ENCODE measurements at places on chromosomes 1 and 21.

GRCh38 chr1:212917134-212917485 lies 33.2 kb upstream of the VASH2 start:
- no peak for DNase-seq

DNA sequence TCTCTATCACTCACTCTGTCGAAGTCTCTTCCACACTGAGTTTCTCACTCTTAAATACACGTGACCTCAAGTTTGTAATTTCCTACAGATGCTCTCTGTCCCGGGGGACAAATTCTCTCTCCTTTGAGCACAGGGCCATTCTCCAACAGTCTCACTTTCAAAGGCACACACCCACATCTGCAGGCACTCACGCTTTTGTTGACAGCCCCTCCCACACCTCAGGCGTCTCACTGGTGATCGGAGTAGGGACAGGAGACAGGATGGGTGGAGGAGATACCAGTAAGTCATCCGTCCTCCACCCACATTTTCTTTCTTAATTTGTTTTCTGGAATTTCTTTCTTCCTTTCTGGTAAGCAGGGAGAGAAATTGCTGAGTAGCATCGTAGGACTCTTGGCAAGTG lies 40.6 kb upstream of the GREM2 start:
- no peak for DNase-seq

- DNase-seq: no peak
Measured at GRCh38 chr1:57248830-57249229, 175.0 kb downstream of the DAB1 start.

DNA sequence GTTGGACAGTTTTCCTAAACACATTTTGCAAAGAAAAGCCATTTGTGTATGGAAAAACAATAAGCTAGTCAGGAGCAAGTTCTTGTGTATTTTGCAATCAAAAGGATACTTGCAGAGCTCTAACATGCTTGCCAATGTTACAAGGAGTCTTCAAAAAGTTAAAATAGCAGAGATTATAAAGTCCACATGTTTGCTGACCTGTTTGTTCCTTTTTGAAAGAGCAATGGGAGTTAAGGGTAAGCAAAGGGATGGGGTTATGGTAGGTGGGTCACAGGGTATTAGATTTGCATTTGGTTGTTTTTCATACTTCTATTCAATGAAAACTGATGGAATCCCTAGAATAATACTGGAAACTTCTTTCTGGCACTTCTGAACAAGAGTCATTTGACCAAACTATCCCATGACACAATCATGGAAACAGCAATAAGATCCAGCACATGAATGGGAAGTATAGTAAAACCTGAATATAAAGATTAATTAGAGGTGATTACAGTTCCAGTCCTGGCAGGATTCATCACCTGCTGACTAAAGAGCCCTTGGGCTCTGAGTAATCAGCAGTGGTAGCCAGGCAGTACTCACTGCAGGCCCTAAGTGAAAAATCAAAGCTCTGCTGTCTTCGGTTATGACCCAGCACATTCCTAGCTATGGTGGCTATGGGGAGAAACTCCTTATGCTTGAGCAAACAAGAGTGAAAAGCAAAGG lies 27.1 kb upstream of the ZC3H11B start:
- no peak for DNase-seq

DNA sequence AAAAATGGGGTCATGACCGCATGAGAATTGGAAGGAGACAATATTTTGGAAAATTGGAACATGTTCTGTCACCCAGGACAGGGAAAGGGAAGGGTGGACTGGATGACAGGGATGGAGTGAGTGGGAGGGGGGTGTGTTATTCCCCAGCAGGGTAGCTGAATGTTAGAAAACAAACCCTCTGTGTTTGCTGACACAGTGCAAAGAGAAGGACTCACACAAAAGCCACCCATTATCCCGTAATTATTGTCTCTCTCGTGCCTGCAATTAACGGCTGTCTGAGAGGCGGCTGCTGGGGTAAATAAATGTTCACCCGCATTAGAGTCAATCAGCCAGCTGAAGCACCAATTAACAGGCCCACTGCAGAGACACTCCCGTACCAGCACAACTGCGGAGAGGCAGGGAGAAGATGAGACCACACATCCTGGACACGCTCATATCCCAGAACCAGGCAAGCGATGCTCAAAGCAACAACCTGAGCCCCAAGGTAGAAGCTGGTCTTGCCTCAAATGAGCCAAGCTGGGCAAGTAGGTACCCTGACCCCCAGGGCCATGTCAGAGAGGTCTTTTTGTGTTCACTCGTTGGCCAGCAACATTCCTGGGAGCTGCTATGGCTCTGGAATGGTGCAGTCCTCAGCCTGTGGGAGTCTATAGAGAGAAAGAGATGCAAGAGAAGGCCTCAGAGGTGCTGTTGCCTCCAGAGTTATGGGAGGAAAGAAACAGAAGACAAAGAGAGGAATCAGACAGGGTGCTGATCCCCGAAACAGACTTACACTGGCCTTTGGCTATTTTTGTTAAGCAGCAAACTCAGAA lies 19.4 kb downstream of the PLEKHA6 start:
- no peak for DNase-seq

DNA sequence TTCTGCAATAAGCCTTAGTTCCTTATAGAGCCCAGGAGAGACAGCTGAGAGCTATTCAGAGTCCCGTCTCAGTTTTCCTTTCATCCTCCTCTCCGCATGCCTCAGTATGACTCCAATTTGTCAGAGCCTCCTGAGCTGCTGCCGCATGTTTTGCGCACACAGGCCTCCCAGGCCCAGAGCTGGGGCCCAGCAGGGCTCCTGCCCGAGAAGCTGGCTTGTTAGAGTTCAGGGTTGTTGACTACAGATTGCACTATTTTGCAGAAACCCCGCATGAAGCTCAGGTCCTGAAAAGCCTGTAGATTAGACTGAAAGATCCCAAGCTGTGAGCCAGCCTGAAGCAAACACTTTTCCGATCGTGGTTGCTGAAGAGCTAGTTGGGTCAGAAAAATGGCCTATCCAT lies 51.5 kb downstream of the IGSF5 start:
- DNase-seq: no peak

DNA sequence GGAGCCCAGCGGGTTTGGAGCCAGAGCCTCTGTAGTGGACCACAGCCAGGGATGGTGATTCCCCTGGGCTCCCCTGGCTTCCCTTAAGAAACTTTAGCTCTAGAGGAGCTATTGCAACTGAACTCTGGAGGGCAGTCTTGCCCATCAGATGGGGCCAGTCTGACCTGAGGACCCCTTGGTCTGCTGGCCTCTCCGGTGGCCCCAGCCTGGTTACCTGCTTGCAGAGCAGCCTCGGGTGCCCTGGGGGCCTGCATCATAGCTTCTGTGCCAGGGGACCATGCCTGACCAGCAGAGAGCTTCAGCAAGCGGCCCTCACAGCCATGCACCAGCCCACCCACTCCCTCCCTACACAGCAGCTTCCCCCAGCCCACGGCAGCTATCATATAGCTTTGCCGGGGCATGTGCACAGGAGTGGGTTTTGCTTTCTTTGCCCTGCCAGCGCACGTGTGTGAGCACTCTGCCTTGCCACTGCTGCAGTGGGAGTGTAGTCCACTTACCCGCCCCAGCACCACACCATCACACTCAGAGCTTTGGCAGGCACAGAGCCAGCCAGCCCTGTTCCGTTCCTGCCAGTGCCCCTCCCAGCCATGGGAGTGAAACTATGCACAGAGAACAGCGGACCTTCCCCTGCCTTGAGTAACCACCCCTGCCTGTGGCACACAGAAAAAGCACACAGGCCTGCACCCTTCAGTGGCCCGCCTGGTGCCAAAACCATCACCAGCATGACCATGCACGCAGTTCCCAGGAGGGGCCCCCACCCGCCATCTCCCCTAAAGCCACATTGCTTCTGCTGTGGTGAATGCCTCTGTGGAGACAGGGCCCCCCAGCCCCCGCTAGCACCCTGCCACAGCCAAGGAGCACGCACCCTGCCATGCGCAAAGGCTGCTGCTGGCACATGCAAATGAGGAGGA lies 442.9 kb upstream of the NEGR1 start:
- no peak for DNase-seq

- no peak for DNase-seq
Measured at GRCh38 chr1:193143285-193143684, 21.5 kb downstream of the CDC73 start.

GRCh38 chr1:35888255-35888654 lies 5.2 kb downstream of the AGO1 start:
- DNase-seq: no peak

DNA sequence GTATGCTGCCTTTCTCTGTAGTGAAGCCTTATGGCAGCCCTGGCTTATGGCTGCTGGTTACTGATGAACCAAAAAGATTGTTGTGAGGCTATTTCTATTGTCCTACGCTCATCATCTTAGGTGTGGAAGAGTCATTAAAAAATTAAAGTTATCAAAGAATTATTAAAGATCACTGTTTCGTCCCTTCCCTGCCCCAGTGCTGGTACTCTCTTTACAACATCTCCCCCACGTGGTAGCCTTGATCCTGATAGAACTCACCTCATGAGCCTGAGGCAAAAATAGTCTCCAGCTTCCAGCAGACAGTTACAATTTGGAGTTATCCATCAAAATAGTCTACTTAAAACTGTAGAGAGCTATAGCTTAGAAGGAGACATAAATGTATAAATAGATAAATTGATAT lies 201.5 kb downstream of the S1PR1 start:
- DNase-seq: no peak

GRCh38 chr1:46801323-46802055 lies 2.6 kb downstream of the CYP4B1 start:
- no peak for DNase-seq

- no peak for DNase-seq
Measured at GRCh38 chr1:182213163-182213562, 151.7 kb upstream of the ZNF648 start.

DNA sequence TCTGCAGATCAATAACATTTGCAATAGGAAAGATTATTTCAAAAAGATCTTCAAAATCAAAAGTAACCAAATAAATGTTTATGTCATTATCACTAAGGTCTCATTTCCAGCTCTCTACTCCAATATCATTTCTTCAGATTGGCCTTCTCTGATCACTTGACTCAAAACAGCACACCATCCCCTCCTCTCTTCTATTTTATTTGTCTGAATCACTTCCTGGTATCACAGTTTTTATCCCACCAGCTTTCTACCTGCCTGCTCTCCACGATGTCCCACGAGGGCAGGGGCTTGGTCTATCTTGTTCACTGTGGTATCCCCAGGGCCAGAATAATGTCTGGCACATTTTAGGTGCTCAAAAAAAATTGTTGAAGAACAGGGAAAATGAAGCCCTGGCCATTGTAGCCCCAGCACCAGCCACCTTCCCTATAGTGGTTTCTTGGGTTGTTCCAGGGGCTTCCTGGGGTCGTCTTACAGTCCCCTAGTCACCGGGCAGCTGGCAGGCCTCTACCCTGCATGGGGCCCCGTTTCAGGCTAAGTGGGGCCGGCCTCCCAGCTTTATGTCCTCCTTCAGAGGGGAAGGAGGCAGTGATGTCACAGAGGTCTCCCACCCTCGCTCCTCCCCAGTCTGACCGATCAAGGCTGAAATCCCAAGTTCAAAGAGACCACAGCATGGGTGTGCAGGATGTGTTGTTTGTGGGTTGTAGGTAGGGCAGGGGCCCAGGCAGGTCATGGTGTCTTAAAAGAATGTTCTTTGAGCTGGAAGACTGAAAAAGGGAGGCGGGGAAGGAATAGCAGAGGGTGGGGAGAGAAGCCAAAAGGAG lies 3.5 kb upstream of the PADI1 start:
- DNase-seq: no peak

- DNase-seq: no peak
Measured at GRCh38 chr1:116481934-116482333, 88.9 kb downstream of the CD58 start.

DNA sequence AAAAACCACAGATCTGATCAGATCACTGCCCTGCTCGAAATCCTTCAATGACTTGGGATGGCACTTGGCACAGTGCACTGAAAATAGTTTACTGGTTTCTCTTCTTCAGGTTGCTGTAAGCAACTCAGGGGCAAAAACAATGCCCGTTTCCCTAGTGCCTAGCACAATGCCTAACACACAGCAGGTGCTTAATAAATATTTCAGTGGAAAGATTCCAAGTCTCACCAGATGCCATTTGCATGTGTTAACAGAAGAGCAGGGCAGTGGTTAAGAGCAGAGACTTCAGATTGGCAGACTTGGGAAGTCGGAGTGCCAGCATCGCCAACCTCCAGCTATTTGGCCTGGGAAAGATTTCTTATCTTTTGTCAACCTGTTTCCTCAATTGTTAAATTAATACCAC lies 10.9 kb upstream of the METTL25B start:
- DNase-seq: no peak

GRCh38 chr1:2104621-2105427 lies 54.6 kb downstream of the PRKCZ start:
- no peak for DNase-seq

DNA sequence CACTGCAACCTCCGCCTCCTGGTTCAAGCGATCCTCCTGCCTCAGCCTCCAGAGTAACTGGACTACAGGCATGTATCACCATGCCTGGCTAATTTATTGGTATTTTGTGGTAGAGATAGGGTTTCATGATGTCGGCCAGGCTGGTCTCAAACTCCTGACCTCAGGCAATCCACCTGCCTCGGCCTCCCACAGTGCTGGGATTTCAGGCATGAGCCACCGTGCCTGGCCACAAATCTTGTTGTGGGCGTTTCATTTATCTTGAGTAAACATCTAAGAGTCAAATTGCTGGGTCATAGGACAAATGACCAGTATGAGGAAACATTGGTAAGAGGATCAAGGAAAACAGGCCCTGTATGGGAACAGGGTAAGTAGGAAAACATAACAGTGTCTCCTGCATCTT lies 17.9 kb downstream of the TMEM200B start:
- no peak for DNase-seq

DNA sequence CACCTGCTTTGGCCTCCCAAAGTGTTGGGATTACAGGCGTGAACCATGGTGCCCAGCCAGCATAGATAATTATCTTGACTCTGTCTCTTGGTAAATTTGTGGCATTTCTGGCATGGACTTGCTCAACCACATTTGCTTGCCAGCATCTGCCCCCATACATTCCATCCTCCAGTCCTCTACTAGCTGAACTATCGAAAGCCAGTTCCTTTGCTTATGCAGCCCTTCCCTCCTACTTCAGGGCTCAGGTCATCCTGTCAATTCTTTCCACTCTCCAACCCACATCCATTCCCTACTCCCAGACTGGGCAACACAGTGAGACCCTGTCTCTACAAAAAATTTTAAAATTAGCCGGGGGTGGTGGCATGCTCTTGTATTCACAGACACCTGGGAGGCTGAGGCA lies 13.0 kb upstream of the UQCRHL start:
- no peak for DNase-seq

GRCh38 chr1:11522400-11523235 lies 43.7 kb downstream of the DISP3 start:
- DNase-seq: no peak

DNA sequence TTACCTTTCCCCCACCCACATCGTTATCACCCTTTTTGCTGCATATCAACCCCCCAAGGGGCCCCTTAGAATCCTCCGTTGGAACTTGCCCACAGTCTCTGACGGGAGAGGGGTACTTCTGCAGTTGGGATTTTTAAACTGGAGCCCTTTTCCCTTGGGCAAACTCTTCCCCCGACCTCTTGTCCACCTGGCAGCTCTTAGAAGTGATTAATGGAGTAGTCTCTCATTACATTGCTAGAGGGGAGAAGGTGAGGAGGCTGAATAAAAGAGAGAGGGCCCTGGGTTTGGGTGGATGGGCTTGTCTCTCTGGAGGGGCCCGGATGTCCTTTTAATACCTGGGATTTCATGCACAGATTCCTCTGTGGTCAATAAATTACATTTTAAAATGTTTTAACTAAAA lies 27.2 kb upstream of the TSPAN2 start:
- DNase-seq: no peak

- DNase-seq: peak; percentile 72
Measured at GRCh38 chr1:960363-961131, at the start of gene KLHL17. Gene KLHL17, plus strand, starts transcription at chr1:960584. Its CDS starts 110 bp downstream, at chr1:960694.
